ENCODE measurements at places on chromosomes 7 and 10.

GRCh38 chr7:69598081-69598486, at the start of gene AUTS2:
AUTS2 (plus strand) TSS chr7:69598475; CDS start chr7:69599654, 1,179 bp downstream.
- peak; percentile 78 for DNase-seq

- no peak for DNase-seq
Measured at GRCh38 chr7:40470091-40470592, 335.3 kb downstream of the SUGCT start.

- no peak for DNase-seq
Measured at GRCh38 chr7:73833251-73833919, 2.6 kb downstream of the CLDN4 start.

GRCh38 chr10:130015075-130015695, 51.1 kb upstream of the EBF3 start:
- DNase-seq: no peak

DNA sequence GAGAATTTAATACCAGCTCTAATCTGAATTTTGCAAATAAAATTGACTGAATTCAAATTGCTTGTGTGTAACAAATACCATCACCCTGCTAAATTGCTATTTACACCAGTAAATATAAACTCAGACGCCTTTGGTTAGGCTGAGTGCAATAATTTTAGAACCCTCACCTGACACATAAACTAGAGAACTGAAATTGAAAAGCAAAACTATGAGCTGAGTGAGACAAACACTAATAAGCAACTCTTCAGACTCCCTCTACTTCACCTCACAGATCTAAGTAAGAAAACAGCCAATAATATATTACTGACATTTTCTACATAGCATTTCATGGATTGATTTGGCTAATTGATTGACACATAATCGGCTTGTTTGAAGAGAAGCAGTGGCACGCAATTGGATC, 621.2 kb downstream of the REEP3 start:
- no peak for DNase-seq

DNA sequence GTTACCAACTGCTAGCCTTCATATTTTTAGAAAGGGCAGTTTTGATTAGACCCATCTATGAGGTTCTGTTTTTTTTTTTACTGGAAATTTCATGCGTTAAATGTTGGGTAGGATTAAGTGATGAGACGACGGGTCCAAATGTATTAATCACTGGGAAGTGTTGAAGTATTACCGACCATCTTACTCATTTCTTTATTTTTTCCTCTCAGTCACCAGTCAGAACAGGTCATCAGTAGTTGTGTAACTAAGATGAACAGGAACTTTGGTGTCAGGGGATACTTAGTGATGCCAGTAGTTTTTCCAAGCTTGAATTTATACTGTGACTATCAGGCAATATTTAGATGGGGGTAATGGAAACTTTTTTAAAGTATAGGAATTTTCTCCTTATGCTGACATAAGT, 14.2 kb downstream of the TFAM start:
- DNase-seq: no peak

DNA sequence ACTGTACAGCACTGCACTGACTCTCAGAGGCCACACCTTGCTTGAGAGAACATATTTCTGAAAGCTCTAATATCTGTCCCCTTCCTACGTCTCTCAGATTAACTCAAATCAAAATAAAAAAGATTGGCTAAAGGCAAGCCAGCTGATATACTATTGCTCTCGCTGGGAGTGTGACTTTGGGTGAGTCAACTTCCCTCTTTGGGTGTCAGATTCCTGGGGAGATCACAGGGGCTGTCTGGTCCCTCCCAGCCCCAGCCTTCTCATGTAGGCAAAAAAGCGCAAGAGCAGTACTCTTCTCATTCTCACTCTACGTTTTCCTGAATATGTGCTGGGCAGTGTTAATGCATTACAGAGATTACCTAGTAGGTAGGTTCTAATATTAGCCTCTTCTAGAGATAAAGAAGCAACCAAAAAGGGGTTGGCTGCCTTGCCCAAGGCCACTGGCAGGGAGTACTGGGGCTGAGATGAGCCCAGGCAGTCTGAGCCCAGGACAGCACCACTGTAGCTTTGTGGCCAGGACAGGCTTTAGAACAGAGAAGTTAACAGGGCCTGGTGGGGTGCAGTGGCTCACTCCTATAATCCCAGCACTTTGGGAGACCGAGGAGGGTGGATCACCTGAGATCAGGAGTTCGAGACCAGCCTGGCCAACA, 9.1 kb upstream of the DENND2A start:
- DNase-seq: no peak

GRCh38 chr7:30975256-30975899, 11.6 kb downstream of the GHRHR start:
- peak; percentile 35 for DNase-seq

- DNase-seq: no peak
Measured at GRCh38 chr10:106648534-106649481, 515.7 kb downstream of the SORCS1 start.

Measured in NCI-H526 treated with DMSO at 0.1 percent for 48 hours (cell line).